ENCODE measurements at places on chromosomes 4 and X.

GRCh38 chr4:108488865-108489264, 131.5 kb upstream of the RPL34 start:
- no peak for DNase-seq

DNA sequence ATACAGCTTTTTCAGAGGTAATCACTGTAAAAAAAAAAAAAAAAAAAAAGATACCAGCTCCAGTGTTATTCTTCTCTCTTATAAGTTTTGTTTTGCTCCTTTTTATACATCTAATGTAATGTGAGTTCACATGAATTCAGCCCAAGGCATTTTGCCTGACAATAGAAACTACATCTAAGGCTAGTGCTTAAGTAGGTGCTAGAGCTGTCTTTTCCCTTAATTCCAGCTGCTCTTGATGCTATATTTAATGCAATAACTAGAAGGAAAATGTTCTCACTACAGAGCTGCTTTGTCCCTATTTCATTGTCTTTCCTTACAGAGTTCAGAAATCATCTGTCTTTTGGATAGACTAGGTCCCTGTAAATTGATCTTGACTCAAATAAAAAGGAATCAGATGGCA, 150.1 kb downstream of the NAA11 start:
- DNase-seq: no peak

GRCh38 chr4:87545052-87545451, 15.9 kb upstream of the SPARCL1 start:
- no peak for DNase-seq

DNA sequence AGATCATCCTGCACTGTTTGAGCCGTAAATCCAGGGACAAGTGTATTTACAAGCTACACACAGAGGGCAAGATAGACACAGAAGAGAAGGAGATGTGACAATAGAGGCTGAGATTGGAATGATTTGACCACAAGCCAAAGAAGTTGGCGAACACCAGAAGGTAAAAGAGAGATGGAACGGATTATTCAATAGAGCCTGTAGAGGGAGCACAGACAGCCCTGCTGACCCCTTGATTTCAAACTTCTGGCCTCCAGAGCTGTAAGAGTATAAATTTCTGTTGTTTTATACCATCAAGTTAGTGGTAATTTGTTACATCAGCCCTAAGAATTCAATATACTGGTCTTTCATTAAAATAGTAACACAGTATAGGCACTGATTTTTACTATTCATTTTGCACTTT, 447.8 kb downstream of the FAT4 start:
- DNase-seq: no peak

DNA sequence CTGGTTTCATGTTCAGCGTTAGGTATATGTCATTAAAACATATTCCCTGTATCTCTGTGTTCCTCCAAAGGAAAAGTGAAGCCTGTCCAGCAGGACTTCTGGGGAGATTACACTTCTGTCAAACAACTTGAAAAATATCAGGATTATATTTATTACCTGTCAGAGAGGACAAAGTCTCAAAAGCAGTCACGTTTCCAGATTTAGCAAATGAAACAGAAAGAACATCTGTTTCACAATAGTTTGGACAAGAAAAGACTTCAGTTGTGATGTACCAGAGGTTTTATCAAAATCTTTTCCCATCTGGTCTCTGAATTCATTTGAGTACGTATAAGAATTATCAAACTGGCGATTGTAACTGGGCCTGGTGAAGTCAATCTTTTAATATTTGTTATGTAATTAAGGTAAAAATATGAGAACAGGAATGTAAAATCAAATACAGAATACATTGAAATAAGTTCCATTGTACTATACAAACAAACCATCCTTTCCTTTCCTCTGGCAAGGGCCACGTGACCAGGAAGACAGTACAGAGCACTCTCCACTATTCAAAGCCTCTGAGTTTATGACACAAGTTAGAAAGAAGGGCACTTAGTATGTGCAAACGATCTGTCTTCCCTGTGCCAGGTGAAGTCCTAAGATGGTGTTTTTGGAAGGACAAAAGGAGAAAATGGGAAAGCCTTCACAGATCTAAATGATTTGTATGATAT, 3.2 kb downstream of the CASP3 start:
- no peak for DNase-seq

DNA sequence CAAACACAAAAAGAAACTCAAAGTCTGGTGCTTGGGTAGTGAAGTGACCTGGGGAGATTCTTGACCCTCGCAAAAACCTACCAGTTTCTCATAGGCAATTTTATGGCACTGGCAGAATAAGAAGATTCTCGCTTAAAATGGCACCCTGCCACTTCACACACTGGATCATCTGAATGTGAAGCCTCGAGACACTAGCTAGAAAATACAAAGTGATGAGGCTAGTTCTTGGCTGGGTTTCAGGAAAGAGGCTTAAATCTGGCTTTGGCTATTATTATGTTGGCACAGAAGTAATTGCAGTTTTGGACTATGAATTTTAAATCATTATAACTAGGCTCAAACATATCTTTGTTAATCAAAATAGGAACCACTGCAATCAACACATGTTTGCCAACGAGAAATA, 634.7 kb upstream of the BOD1L1 start:
- DNase-seq: no peak

- peak; percentile 18 for DNase-seq
These were observed 68.0 kb downstream of the NOCT start for GRCh38 chr4:139083607-139083955.

DNA sequence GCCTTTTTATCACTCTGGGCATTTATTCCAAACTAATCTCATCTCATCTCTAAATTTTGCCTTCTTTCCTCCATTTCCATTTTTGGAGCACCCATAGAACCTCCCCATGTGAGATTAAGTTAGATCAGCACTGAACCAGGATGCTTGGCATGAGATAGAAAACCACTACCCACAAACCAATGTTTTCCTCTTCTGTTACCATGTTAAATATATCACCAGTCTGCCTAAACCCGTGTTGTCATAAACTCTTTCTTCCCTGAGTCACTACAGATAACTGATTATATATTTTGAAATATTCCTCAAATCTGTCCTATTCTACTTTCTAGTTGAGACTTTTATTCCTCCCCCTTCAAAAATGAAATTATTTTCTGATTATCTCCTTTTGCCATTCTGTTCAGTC, 37.6 kb downstream of the GABRB1 start:
- no peak for DNase-seq

DNA sequence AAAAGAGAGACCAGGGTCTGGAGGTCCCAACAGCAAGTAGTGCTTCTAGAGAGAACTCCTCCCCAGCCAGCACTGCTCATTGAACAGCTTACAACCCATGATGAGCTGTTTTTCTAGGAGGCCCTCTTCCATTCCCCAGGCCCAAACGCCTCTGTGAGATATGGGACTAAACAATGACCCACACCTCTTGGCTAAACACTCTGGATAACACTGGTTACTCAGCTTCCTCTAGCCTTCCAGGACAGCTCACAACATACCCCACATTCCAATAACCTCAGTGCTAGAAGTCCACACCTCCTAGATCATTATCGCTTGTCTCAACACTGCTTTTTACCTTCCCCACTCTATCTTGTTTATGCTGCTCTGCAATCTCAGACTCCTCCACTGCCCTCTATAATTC, 35.4 kb upstream of the PGRMC2 start:
- DNase-seq: peak; percentile 81

- no peak for DNase-seq
These were observed 83.6 kb downstream of the MAML3 start for GRCh38 chr4:140070366-140070765.

DNA sequence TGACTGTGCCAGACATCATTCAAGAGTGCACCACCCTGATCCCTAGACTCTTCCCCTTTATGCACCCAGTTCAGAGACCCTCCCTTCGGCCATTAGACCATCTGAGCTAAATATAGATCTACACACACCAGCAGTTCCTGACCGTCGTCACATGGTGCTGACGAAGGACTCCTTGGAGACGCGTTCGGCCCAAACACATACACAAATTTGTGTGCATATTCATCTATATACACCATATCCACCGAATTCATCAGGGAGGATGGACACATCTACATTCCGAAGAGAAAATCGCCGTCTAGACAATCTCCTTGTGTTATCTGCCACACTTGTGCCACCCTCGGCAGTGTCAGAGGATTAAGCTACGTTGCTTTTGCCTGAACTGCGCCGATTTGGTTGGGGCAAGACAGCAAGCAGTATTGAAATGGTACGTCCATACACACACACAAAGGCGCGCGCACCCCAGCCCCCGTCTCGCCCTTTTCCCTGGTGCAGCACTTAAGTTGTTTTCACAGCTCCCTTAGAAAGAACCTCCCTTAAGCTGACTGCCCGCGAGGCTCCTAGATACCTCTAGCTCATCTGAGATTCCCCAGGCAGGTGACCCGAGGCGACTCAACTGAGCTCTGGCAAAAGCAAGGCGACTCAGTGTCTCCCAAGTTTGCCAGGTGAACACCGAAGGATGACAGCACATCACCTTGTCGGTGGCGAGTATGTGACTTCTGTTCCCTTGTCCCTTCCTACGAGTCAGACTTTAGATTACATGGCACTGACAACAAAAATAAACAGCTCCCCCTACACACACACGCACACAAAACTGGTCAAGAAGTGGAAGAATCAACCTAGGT, 1.0 kb downstream of the RASGEF1B start:
- DNase-seq: no peak

DNA sequence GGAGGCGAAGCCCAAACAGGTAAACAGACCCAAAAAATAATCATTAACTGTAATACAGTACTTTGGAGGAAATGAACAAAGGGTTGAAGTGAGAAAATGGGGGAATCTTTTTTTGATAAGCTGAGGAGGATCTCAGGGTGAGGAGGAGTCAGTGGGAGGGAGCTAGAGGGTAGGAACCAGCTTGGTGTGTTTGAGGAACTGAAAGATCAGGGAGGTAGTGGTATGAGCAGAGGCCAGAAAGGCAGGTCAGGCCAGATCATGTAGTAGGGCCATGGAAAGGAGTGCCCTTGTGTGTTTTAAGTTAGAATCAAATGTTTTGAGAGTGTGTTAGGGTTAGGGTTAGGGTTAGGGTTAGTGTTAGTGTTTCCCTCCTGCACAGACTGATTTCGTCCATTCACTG, 48.8 kb downstream of the PPP2R2C start:
- no peak for DNase-seq

- no peak for DNase-seq
These were observed 16.3 kb downstream of the NOA1 start for GRCh38 chr4:56961107-56961500.

GRCh38 chr4:154927126-154927680, 146.1 kb downstream of the RBM46 start:
- no peak for DNase-seq

- no peak for DNase-seq
These were observed 391.6 kb downstream of the PCDH7 start for GRCh38 chr4:31111790-31112189.

DNA sequence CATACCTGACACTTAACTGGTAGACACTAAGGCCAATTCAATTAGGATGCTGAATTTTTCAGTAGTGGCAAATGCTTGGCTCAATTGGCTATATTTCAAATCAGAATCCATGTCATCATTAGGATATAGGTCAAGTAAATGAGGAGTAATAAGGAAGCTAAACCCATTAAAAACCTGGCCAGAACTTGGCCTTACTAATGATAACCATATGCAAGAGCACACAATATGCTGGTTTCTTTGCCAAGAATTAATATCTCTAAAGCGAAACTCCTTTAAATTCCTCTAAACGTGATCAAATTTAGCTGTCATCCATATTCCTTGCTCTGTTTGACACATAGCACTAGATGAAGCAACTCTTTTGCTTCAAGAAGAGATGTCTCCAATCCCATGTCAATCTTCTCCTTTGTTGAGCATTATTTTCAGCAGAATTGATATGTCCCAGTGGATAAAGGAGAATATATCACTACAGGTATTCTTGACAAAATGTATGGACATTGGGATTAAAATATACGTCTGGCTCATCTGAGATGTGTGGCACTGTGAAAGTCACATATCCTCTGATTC, 206.1 kb upstream of the ANKRD50 start:
- no peak for DNase-seq

- no peak for DNase-seq
These were observed 38.9 kb downstream of the KIT start for GRCh38 chr4:54696649-54697048.

- no peak for DNase-seq
These were observed 76.1 kb downstream of the ZNF518B start for GRCh38 chr4:10381146-10381545.

DNA sequence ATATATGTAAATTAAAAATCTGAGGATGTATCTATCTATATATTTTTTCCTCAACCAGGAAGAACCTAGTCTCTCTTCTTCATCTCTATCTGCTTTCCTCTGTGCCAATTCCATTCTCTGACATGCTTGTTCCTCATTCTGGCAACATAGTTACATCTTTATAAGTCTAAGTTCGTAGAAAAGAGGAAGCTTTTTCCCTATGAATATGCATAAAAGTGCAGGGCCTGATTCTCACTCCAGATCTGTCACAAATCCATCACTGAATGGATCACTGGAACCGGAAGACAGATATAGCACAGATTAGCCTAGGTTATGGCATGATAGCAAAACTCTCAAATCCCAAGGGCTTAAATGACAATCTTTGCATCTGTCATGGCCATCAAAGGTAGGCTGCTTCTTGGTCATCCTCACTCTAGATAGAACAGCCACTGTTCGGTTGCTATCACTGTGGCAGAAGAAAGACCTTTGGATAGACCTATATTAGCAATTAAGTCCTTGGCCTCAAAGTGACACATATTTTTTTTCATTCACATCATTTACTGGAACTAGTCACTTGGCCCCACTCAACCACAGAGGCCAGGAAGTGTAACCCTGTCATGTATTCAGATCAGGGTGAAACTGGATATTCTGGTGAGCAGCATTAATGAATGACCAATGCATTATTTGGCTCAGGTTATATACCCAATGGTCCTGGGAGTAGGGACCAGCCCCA, 22.2 kb downstream of the DTHD1 start:
- DNase-seq: no peak

GRCh38 chr4:8435656-8436121, 4.8 kb downstream of the ACOX3 start:
- DNase-seq: no peak

DNA sequence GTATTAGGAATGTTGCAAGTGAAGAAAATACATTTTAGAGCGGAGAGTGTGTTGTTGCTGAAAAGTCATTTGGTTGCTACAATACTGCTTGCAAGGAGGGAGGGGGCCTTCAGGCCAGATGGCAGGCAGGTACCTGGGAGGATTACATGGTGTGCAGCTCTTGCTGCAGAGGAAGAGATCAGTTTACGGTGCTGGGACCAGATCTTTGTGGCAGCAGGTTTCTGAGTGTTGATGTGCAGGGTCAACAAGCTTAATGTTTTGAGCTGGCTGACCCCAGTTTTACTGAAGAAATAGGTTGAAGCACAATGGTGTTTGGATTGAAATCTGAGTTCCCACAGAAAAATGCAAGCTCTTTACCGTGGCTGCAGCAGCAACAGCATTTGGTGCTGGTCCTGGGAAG, 96.4 kb upstream of the DDIT4L start:
- no peak for DNase-seq

GRCh38 chrX:29419774-29420553, 795.4 kb upstream of the MAGEB2 start:
- DNase-seq: no peak

DNA sequence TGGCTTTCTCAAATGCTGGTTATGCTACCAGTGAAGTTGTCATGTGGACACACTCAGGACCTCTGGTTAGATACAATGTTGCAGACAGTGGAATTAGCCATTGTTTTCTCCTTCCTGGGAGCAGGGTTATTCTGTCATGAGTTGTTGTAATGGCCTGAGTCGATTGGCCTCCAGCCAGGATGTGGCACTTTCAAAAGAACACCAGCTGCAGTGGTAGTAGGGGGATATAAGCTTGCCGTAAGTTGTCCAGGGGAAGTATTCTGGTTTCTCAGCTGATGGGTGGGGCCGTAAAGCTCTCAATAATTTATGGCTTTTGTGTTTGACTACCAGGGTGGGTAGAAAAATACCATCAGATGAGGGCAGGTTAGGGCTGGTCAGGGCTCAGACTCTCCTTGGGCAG, 697.5 kb upstream of the GNPDA2 start:
- DNase-seq: no peak

- no peak for DNase-seq
These were observed 5.8 kb downstream of the ATG4A start for GRCh38 chrX:108097380-108097779.
